Left lung (tissue), 14 donors: ENCODE measurements at places on chromosomes 2 and 18. TPM values are rescaled to one million over a fixed set of nuclear protein-coding genes. Genes with fewer than 3 reads are reported as not detected.

SLC30A3 gene
- 0.39 TPM for total RNA-seq

- no peak overlapping the region for H3K4me3 ChIP-seq
- DNase-seq = no peak
- no peak overlapping the region for H3K27ac ChIP-seq
- H3K27me3 ChIP-seq = no peaks in the 10 kb centered on the region
Observed at GRCh38 chr2:46384457-46384815, 87.2 kb downstream of the EPAS1 start.

COL6A3 gene
- 598 TPM for total RNA-seq

- no peaks in the 10 kb centered on the region for H3K36me3 ChIP-seq
- no peaks in the 10 kb centered on the region for H3K27me3 ChIP-seq
- no peak overlapping the region for H3K4me3 ChIP-seq
Observed at GRCh38 chr2:135870571-135870970, 5.7 kb downstream of the MCM6 start.

CNGA3 gene
- 0.10 TPM for total RNA-seq

GRCh38 chr2:29260142-29260772 is 145.0 kb downstream of the CLIP4 start:
- no peak for DNase-seq
- no peak overlapping the region for H3K27ac ChIP-seq
- H3K4me1 ChIP-seq = no peaks in the 10 kb centered on the region
- H3K4me3 ChIP-seq = no peak overlapping the region

DNA sequence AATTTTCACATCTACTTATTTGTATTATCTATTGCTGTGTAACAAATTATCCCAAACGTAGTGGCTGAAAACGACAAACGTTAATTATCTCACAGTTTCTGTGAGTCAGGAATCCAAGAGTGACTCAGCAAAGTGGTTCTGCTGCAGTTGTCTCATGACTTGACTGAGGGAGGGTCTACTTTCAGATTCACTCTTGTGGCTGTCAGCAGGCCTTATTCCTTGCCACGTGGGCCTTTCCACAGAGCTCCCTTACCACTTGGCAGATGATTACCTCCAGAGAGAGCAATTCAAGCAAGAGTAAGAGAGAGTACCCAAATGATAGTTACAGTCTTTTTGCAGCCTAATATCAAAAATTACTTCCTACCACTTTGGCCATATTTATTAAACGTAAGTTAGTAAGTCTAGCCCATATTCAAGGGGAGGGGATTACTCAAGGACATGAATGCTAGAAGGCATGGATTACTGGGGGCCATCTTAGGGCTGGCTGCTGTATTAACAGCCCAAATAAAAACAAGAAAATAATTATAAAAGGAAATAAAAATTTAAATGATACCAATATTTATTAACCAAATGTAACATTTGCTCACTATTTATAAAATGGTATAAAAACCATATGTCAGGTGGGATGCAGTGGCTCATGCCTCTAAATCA is 48.7 kb upstream of the NBEAL1 start:
- no peak for DNase-seq
- no peak overlapping the region for H3K27ac ChIP-seq
- no peaks in the 10 kb centered on the region for H3K4me1 ChIP-seq
- no peaks in the 10 kb centered on the region for H3K27me3 ChIP-seq

LRP1B gene
- total RNA-seq = 0.03 TPM

DNA sequence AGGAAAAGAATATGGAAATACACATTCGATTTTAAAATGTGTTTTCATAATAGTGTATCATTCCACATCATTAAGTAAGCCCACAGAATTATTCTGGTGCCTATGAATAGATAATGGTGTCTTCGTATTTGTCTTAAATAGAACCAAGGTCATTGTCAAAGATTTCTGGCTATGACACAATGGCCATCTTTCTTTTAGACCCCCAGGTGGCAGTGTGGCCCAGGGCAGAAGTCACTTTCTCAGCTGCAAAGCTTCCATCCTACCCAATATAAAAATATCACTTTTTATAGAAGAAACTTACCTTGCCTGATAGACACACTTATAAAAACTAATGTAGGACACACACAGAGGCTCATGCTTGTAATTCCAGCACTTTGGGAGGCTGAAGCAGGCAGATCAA is 57.5 kb downstream of the ZRANB3 start:
- no peaks in the 10 kb centered on the region for H3K36me3 ChIP-seq
- H3K27ac ChIP-seq = no peak overlapping the region
- H3K4me1 ChIP-seq = no peaks in the 10 kb centered on the region
- no peaks in the 10 kb centered on the region for H3K27me3 ChIP-seq

CPLX4 gene
- total RNA-seq = not detected

- peaks cover 38% of the 10 kb centered on the region for H3K36me3 ChIP-seq
- no peak overlapping the region for H3K4me3 ChIP-seq
- no peak overlapping the region for H3K27ac ChIP-seq
- no peak for DNase-seq
- H3K4me1 ChIP-seq = no peaks in the 10 kb centered on the region
- no peaks in the 10 kb centered on the region for H3K27me3 ChIP-seq
Observed at GRCh38 chr2:69489793-69490192, 52.6 kb upstream of the NFU1 start.

IKZF2 gene
- total RNA-seq = 11.6 TPM

DNA sequence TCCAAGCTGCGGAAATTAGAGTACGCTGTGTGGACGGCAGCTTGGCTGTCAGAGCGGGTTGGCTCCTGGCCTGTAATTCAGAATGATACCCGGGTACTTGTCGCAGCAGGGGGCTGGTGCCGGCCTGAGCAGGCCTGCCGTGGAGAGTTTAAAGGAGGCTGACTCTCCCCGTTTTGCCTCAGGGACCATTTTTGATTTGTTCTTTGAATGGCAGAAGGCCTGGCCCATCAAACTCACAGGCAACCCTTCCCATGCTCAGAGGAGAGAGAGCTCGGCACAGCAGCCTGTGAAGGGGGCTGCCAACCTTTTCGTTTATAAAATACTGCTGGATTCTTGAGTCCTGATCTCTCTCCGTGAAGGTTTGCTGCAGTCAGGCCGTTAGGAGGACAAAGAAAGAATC is 151.3 kb downstream of the KLHL29 start:
- no peaks in the 10 kb centered on the region for H3K27me3 ChIP-seq
- H3K4me1 ChIP-seq = no peaks in the 10 kb centered on the region
- no peak overlapping the region for H3K27ac ChIP-seq
- no peak for DNase-seq

- H3K4me1 ChIP-seq = no peaks in the 10 kb centered on the region
- no peaks in the 10 kb centered on the region for H3K27me3 ChIP-seq
- H3K4me3 ChIP-seq = no peak overlapping the region
- no peak overlapping the region for H3K27ac ChIP-seq
- H3K36me3 ChIP-seq = no peaks in the 10 kb centered on the region
Observed at GRCh38 chr2:26898480-26899078, 50.6 kb downstream of the DPYSL5 start.
